ENCODE measurements at places on chromosomes 11 and 22.

- DNase-seq, result no peak
Observed at GRCh38 chr22:33034753-33035152, 23.4 kb downstream of the SYN3 start.

GRCh38 chr11:103585911-103586310 lies 450.5 kb upstream of the DDI1 start:
- DNase-seq, result no peak

DNA sequence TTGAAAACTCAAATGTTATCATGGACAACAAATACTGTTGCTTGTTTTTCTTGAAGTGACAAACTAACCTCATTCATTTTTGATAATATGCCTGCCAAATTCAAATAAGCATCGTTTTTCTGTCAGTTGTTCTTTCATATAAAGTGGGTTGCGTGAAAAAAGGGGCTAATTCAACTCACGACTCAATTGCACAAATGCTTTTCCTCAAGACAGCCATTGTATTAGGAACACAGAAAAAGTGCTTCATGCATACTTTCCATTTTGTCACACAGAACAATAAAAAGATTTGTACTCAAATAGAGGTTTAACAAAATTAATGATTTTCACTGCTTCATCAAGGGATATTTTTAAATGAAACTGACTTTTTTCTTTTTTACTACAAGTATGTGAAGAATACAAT lies 94.6 kb upstream of the ALKBH3 start:
- DNase-seq, result no peak

DNA sequence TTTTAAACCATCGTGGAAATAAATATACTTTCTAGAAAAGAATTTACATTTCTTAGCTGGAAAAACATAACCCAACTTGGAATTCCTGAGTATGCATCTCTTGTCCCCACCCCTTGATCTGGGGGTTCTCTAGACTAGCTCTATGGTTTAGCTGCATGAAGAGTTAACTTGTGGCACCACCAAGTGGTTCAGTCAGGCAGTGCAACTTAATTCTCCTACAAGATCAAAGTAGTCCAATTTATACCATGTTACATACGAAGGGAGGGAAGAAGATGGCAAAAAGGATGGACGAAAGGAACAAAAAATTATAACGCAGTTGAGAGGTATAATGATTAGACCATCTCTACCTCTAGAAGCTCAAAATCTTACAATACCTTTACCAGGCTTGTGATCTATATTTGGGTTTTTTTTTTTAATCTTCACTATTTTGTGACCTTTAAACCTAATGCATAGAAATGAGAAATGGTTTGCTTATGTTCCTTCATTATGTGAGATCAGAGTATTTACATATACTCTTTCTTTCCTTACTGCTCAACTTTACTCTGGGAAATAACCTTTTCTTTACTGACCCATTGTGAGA lies 28.5 kb upstream of the ALKBH3 start:
- DNase-seq, result peak; percentile 16

DNA sequence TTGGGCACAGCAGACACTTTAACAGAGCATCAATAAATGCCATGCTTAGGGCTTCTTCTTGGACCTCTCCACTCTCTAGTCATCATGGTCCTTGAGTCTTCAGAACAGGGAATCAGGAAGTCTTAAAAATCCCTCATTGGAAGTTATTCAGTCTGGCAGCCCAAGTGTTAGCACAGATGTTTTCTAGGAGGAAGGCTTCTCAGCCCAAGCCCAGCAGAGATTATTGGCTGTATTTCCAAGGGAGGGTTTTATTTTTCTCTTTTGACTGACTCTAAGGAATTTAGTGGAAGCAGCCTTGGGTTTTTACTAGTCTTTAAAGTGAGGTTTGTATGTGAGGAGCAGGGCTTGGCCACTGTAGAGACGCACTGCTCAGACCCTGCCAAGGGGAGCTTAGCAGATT lies 41.9 kb downstream of the CEP164 start:
- DNase-seq, result no peak

GRCh38 chr11:111120161-111120560 lies 125.4 kb upstream of the POU2AF2 start:
- no peak for DNase-seq

DNA sequence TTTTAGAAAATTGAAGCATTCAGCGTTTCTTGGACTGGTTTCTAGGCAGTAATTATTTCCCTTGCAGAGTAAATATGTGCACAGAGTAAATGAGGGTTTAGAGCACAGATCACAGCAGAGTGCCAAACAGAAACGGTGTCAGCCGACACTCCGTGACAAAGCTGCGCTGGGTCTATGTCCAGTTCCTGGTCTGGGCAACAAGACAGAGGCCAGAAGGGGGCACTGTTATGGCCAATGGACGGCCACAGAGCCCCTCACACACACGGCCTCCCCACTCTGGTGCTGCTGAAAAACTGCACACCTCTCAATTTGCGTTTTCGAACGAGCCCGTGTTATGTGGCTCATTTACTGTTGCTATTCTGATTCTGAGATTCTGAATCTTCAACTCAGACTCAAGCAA lies 180.7 kb downstream of the MPPED1 start:
- DNase-seq, result no peak

GRCh38 chr11:76161261-76161961 lies 44.9 kb downstream of the WNT11 start:
- DNase-seq, result no peak

DNA sequence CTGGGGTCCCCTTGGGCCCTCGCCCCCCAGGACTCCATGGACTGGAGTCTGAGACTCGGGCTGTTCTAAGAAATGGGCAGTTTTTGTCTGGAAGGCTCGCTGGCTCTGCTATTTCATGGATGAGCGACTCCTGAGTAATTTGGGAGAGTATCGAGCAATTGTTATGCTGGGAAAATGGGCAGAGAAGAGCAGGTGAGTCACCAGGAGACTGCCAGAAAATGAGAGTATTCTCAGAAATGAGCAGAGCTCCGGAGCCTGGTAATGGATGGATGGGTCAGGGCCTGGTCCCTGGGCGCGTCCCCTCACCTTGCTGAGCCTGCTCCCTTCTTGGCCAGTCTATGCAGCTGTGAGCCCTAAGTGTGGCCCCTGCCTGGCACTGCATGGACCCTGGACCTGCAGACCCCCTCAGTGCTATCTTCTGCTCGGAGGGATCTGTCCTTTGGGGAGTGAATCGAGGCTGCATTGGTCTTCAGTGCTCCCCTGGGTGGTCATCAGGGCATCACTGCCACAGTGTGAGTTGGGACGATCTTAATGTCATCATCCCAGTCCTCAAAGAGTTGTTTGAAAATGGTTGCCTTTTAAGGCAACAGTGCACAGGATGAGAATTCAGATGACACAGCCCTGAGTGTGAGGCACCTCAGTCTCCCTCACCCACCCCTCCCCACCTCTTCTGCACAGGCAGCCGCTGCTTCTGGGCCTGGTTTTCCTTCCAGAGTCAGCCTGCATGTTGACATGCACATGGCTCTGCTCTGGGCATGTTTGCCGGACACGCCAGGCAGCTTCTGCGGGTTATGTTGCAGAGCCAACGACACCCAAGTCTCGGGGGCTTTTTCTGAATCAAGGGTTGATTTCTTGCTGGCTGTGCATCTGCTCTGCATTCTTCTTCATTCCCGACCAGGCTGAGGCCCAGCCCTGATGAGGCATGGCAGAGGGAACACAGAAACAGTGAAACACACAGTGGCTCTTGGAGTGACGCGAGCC lies 519.0 kb downstream of the TBC1D22A start:
- DNase-seq, result no peak

DNA sequence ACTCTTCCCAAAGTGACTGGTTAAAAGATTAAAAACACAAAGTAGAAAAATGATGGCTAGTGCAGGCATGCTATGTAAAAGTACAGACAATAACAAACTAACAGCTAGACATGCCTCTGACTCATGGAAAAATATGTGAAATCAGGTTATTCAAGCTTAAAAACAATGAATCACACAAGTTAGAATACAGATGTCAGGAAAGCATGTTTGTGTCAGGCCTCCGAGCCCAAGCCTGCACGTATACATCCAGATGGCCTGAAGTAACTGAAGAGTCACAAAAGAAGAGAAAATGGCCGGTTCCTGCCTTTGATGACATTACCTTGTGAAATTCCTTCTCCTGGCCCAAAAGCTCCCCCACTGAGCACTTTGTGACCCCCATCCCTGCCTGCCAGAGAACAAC lies 110.1 kb downstream of the NOX4 start:
- DNase-seq, result no peak

- DNase-seq, result no peak
Observed at GRCh38 chr11:80173371-80174136, 732.7 kb upstream of the TENM4 start.

DNA sequence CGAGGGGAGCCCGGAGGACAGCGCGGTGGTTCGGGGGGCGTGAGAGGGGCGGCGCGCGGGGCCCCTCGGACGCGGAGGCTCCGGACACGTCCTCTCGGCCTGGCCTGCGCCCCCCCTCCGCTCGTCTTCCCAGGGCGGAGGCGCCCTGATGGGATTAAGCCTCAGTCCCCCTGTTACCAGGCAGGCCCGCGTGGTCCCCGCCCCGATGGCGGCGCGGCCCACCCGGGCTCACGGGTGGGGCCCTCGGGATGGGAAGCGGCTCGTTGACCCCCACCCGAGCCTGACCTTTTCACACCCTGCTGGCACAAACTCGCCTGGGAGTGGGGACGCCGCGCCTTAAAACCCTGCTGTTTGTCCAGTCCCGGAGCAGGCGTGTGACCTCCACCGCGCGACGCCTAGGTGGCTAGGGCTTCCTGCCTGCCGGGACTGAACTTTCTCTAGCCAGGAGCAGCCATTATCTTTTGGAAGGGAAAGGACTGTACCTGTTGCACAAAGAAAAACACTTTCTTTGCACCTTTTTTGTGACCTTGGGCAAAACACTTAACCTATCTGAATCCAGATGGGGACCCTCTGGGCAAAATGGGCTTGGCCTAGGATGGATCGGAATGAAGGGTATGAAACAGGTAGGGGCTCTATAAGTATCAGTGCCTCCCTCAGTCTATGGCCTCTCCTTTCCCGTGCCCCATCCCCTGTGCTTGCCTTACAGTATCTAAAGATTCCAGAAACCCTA lies 1.0 kb downstream of the KIAA1671 start:
- DNase-seq, result no peak

GRCh38 chr22:37749831-37750595 lies 53.2 kb downstream of the TRIOBP start:
- no peak for DNase-seq

DNA sequence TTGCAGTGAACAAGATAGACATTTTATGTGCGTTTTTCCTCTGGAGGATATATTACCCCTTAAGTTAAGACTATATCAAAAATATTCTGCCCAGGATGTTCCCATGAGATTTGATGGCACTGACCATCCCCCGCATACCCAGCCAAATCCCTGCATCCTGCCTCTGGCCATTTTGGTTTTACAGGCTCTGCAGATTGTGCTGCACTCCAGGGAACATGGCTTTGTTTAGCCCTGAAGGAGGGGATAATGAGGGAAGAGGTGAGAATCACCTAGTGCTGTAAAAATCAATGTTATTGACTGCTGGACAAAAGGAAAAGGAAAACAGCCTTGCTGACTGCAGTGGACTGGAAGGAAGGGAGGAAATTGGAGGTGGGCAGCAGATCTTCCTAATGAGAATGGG lies 717.4 kb downstream of the DLG2 start:
- no peak for DNase-seq

GRCh38 chr11:128174465-128175291 lies 412.7 kb downstream of the ETS1 start:
- no peak for DNase-seq

DNA sequence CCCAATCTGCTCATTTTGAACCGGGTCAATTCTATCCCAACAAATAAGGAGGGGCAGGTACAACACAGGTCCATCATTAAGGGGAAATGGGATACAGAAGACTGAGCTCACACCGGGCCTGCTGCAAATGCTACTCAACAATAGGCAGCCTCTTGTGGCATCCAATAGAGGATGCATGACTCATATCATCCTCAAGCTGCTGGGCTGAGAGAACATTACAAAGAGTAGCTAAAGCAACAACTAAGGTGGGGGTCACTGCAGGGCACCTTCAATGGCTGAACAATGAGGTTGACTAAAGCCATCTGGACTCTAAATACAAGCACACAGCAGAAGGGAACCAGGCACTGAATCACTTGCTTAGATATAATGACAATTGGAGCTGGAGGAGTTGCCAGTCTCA lies 130.1 kb upstream of the SYN3 start:
- no peak for DNase-seq

- no peak for DNase-seq
Observed at GRCh38 chr11:38448284-38448683, 1850.2 kb upstream of the RAG2 start.

- DNase-seq, result no peak
Observed at GRCh38 chr11:110093407-110094297, 460 bp downstream of the ZC3H12C start.

DNA sequence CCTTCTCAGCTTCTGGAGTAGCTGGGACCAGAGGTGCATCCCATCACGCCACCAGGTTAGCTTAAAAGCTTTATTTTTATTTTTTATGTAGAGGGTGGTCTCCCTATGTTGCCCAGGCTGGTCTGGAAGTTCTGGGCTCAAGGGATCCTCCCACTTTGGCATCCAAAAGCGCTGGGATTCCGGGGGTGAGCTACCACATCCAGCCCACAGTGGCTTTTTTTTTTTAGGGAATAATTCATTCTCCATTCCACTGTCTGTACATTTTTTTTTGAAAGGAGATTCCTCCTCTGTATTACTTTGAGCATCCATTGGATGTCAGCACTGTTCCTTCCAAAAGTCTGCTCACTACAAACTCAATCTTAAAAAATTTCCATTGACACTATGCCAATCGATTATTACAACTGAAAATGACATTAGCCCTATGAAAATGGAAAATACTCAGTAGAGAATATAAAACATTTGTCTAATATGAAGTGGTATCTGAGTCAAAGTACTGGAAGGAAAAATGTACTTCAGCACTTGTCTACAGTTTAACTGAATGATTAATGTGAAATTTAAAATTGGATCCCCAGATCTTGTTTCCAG lies 1.3 kb upstream of the LPXN start:
- DNase-seq, result no peak

- no peak for DNase-seq
Observed at GRCh38 chr22:35509960-35510359, 30.7 kb upstream of the RASD2 start.
